ENCODE measurements at places on chromosomes 4 and X.

GRCh38 chr4:71206763-71207162 is 132.1 kb upstream of the SLC4A4 start:
- no peak for DNase-seq

DNA sequence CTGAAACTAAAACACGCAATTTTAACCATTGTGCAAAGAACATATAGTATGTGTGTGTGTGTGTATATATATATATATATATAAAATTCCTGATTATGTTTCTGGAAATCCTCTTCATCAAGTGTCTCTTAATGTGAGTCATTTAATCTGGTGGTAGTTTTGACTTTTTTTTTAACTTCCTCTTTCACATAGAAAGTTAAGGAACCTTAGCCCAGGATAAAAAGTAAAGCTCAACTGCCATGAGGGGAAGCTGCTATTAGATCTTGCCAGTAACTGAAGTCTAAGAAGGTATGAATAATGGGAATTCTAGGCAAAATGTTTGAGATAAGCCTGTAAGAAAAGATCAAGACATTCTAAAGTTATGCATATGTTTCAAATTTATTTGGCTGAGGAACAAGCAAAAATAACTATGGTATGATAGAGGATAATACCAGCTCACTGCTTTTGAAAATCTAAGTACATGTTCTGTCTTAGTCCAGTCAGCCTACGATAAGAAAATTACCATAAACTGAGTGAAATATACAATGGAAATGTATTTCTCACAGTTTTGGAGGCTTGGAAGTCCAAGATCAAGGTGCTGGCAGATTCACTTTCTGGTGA is 757.0 kb downstream of the TRAM1L1 start:
- DNase-seq, result no peak

DNA sequence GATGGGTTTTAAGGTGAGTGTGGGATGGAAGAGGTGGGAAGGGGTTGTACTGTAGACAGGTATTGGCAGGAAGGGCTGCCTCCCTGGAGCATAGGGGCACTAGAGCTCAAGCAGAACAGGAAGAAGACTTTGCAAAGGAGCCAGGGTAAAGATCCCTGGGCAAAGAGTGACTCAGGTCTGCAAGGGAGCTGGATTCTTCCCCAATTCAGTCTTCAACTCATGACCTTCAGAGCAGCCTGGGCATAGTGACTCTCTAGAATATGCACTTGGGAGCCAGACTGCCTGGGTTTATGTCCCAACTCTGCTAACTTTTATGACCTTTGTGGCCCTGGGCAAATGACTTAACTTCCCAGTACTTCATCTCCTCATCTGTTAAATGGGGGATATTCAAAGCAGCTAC is 4.0 kb downstream of the LONRF3 start:
- no peak for DNase-seq

- no peak for DNase-seq
Measured at GRCh38 chrX:118724775-118725174, 2.6 kb upstream of the IL13RA1 start.

DNA sequence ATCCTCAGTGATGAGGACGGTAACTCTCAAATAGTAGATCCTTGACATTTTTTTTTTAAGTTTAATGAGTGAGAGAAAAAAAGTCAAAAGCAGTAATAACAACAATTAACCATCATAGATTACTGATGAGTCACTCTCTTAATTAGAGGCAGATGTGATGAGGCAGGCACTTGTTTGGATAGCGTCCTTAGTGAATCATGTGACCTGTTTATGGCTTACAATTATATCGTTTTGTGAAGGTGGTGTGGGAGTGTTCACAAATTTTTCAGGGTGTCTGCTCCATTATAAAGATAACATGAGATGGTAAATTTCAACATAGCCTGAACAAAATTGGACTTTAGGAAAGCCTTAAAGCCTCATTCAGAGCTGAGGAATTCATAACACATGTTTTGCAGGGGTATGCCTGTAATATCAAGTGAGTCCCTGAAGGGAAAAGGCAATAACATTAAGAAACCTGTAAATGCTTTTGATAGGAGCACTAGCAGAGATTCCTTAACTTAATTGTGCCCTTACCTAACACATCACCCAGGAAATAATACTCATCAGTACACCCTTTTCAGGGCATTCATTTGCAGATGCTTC is 51.9 kb upstream of the XIAP start:
- no peak for DNase-seq

GRCh38 chr4:139892973-139893736 is 227.5 kb downstream of the MGST2 start:
- DNase-seq, result no peak

- no peak for DNase-seq
Measured at GRCh38 chrX:16920075-16920474, 26.4 kb upstream of the REPS2 start.

DNA sequence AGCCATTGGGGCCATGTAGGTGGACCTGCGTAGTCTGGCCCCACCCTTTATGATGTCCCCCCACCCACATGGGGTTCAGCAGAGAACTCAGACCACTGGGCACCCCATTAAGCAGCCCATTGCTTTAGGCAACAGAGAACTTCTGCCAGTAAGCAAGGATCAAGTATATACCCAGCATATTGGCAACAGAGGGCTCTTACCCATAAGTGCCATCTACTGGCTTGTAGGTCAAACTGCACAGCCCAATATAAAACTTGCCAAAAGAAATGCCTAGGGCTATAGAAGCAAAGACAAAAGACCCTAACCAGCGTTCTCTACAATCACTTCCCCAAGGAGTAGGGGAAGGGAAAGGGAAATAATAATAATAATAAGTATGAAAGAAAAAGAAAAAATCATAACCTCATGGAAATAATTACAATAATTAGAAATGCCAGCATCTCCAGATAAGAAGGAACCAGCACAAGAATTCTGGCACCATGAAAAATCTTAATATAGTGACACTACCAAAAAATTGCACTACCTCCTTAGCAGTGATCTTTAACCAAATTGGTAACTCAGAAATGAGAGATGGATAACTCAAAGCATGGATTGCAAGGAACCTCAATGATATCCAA is 1090.7 kb downstream of the FAT4 start:
- DNase-seq, result no peak

DNA sequence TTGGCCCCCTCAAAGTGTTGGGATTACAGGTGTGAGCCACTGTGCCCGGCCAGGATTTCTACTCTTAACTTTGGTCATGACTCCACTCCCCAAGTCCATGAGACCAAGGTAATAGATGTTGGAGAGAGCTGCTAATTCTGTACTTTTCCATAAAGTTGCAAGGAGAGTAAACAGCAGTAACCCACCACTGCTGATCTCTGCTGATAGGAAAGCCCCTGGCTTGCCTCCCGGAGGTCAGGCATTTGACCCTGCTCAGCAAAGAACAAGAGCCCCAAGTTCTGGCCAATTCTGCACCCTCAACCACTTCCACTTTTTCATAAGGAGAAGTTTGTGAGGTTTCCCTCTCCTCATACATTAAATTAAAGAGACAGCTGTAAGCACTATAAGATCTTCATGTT is 143.0 kb downstream of the RASL11B start:
- no peak for DNase-seq

- DNase-seq, result no peak
Measured at GRCh38 chrX:40158036-40158706, 60.4 kb upstream of the BCOR start.

GRCh38 chr4:1321946-1322650 is 24.9 kb upstream of the UVSSA start:
- no peak for DNase-seq

- DNase-seq, result no peak
Measured at GRCh38 chr4:162871990-162872389, 294.7 kb downstream of the NAF1 start.

DNA sequence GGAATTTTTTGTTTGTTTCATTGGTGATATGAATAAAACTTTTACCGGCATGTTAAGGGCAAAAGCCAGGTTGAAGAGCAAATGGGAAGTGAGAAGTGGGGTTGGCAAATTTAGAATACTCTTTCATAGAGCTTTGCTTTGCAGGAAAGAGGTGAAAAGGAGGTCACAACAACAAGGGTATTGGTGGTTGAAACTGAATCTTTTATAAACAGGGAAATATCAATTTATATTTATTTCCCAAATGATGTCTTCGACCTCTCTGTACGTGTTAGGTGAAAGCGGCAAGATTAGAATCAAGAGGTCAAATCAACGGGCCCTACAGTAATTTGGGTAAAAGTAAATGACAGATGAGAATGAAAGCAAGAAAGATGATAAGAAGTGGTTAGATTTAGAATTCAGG is 3.4 kb downstream of the SMR3A start:
- no peak for DNase-seq

DNA sequence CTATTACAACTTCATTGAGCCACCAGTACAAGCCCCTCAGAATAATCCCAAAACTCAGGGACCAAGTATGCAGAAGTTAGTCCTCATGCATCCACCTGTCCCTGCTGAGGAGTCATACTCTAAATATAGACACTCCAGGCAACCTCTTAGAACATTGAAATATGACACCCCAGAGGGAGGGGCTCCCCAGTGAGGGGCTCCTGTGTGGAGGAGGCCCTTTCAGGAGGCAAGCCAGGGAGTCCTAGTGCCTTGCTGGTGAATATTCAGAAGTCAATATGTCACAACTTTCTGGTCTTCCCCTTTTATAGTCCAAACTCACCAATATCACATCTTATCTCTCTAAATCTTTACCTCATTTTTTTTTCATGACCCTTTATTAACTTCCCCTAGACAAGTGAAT is 1.6 kb upstream of the ARMCX6 start:
- DNase-seq, result no peak

DNA sequence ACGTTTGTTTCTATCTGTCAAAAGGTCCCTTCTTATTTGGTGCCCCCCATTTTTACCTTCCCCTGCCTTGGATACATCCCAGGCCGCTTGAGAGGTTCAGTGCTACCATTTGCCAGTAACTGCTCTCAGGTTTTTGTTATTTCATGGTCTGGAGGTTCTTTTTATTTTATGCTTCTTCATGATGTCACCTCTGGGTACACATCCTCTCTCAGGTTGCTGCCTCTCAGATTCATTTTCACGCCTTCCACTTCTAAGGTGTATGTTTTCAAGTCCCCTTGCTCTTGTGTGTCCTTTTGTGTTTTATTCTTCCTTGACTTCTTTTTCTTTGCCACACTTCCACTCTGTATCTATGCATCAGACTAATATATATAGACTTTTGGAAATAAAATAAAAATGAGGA is 640.1 kb upstream of the AADAT start:
- DNase-seq, result no peak

GRCh38 chr4:155624478-155624877 is 42.2 kb upstream of the GUCY1A1 start:
- no peak for DNase-seq

GRCh38 chrX:131741103-131741581 is 197.3 kb downstream of the OR13H1 start:
- DNase-seq, result peak; percentile 83

DNA sequence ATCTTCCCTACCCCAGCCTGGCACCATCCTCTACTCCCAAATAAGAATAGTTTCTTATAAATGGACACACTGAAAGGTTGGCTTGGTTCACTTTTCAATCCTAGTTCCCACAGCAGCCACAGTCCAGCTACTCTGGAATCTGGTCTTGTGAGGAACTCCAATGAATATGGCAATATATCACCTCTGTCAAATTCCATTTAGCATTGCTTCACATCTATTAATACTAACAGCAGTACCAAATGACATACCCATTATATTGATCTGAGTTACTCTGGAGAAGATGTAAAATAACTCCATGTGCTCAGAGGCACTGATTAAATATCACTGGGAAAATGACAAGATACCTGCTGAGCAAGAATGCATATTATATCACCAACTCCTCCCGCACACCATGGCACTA is 8.6 kb downstream of the OPHN1 start:
- DNase-seq, result no peak

- DNase-seq, result no peak
Measured at GRCh38 chrX:102712981-102713625, 855 bp downstream of the GPRASP2 start.

GRCh38 chrX:69069086-69069445 is 96.2 kb downstream of the PJA1 start:
- DNase-seq, result no peak

GRCh38 chrX:104935581-104935980 is 284.9 kb downstream of the TEX13A start:
- no peak for DNase-seq

DNA sequence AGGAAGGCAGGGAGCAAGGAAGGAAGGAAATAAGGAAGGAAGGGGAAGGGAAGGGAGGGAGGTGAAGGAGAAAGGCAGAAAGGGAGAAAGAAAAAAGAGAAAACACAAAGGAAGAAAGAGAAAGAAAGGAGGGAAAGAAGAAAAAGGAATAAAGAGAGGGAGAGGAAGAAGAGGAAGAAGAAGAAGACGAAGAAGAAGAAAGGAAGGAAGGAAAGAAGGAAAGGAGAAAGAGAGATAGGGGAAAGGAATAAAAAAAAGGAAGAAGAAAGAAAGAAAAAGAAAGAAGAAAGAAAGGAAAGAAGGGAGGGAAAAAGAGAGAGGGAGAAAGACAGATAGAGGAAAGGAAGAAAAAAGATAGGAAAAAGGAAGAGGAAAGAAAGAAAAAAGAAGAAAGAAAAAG is 128.0 kb downstream of the MXRA5 start:
- DNase-seq, result no peak

DNA sequence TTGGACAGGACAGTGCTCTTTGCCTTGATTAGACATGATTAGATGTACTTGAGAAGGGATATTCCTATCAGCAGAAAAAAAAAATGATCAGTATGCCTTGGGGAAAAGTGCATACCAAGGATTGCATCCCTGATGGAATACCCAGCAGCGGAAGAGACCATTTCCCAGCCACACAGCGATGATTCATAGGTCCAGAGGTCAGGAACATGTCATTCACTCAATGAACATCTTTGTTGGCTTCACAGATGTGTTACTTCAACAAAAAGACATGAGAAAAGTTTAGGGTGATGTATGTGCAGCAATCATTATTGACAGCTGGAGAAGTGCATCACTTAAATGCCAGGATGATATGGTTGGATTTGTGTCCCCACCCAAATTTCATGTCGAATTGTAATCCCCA is 293.5 kb downstream of the ZNF674 start:
- DNase-seq, result no peak

DNA sequence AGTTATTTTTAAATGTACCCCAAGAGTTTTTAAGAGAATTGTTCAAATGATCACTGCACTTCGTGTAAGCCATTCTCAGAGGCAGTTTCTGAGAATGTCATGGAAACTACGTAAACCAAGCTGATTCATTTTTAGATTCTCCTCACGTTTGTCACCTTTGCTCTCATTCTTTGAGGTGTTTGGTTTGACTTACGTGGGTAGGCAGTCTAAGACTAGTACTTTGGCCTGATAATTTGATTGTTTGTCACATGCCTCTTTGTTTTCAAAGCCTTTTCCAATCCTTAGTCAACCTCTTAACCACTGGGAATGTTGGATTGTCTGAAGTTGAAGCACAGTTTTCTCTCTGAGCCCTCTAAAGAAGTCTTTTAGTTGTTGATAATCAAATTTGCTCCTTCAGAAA is 10.5 kb downstream of the SEPTIN11 start:
- no peak for DNase-seq

GRCh38 chrX:29231800-29232199 is 644.6 kb downstream of the IL1RAPL1 start:
- no peak for DNase-seq

- no peak for DNase-seq
Measured at GRCh38 chrX:15293451-15293850, 22.0 kb downstream of the ASB11 start.
